Gastrocnemius medialis (tissue), 4 donors: ENCODE measurements at places on chromosomes 11 and 22. TPM values are rescaled to one million over a fixed set of nuclear protein-coding genes. Genes with fewer than 3 reads are reported as not detected.

C11orf16 gene
- total RNA-seq: not detected

MS4A4E gene
- total RNA-seq: not detected

- no peak overlapping the region for H3K27ac ChIP-seq
- H3K36me3 ChIP-seq: no peaks in the 10 kb centered on the region
- no peak for DNase-seq
- no peaks in the 10 kb centered on the region for H3K27me3 ChIP-seq
Observed at GRCh38 chr22:45526768-45527360, 24.2 kb downstream of the FBLN1 start.

DNA sequence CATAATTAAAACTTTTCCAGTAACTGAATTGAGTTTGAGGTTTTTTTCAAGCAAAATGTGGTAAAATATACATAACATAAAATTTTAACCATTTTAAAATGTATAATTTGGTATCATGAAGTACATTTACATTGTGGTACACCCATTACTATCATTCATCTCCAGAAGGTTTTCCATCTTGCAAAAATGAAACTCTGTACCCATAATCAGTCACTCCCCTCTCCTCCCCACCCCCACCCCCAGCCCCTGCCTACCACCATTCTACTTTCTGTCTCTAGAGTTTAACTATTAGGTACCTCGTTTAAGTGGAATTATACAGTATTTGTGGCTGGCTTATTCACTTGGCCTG lies 63.7 kb downstream of the MICAL2 start:
- peaks cover 6% of the 10 kb centered on the region for H3K4me1 ChIP-seq
- H3K27me3 ChIP-seq: no peaks in the 10 kb centered on the region
- no peak overlapping the region for H3K4me3 ChIP-seq
- DNase-seq: no peak

- H3K27ac ChIP-seq: no peak overlapping the region
- no peaks in the 10 kb centered on the region for H3K4me1 ChIP-seq
- no peaks in the 10 kb centered on the region for H3K36me3 ChIP-seq
- DNase-seq: no peak
Observed at GRCh38 chr11:43242401-43242800, 69.4 kb upstream of the API5 start.

DNA sequence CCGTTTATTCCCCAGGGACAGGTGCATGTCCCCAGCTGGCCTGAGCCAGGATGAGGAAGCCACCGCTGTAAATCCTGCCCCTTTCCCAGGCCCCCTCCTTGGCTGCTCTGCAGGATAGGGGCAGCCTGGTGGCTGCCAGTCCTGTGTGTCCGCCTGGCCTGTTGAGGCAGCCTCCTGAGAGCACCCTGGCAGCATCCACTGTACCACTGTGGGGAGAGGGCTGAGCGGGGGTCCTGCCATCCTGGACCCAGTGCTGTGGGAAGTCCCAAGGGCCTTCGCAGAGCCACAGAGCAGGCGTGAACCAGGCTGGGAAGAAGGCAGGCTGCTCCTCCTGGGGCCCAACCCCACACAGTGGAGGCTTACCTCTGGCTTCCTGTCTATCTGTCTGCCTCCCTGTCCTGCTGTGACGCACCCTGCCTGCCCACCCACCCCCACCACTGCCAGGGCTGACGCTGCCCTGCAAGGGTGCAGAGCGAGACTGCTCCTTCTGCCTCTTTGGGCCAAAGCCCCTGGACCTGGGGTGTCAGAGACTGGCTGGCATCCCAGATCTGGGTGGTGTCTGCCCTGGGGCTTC lies 8.4 kb downstream of the KCTD17 start:
- no peaks in the 10 kb centered on the region for H3K27me3 ChIP-seq
- no peak overlapping the region for H3K27ac ChIP-seq
- no peak overlapping the region for H3K4me3 ChIP-seq
- H3K4me1 ChIP-seq: no peaks in the 10 kb centered on the region
- H3K36me3 ChIP-seq: no peaks in the 10 kb centered on the region

GRCh38 chr22:19902245-19902715 lies 39.3 kb upstream of the COMT start:
- H3K4me1 ChIP-seq: no peaks in the 10 kb centered on the region
- DNase-seq: no peak
- H3K27me3 ChIP-seq: no peaks in the 10 kb centered on the region
- no peak overlapping the region for H3K27ac ChIP-seq
- no peak overlapping the region for H3K4me3 ChIP-seq

DNA sequence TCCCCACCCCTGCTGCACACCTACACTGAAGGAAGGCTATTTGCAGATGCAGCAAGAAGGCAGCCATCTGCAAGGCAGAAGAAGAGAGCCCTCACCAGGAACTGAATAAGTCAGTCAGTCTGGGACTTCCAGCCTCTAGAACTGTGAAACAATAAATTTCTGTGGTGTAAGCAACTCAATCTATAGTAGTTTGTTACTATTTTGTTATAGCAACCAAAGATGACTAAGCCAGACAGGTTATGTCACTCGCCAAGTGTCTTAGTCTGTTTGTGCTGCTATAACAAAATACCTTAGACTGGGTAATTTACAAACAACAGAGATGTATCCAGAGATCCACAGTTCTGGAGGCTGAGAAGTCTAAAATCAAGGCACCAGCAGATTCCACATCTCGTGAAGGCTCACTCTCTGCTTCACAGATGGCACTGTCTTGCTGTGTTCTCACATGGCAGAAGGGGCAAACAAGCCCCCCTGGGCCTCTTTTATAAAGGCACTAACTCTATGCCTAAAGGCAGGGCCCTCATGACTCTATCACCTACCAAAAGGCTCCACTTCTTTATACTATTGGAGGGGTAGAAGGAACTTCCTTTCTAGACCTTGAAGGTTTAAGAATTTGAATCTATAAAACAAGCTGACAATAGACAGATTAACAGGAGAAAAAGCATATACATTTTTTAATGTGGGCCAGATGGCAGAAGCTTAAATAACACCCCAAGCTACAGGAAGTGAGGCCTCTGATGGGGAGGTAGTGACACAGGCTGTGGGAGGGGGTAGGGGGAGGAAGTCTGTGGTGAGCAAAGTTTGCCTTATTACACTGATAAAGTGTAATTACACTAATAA lies 12.3 kb downstream of the APOL6 start:
- no peak overlapping the region for H3K4me3 ChIP-seq
- H3K27me3 ChIP-seq: no peaks in the 10 kb centered on the region
- no peak overlapping the region for H3K27ac ChIP-seq
- peaks cover 23% of the 10 kb centered on the region for H3K36me3 ChIP-seq
- no peak for DNase-seq

KRTAP5-10 gene
- not detected for total RNA-seq

GRCh38 chr11:44754876-44755555 lies 28.3 kb downstream of the TSPAN18 start:
- no peak for DNase-seq
- H3K4me3 ChIP-seq: no peak overlapping the region

DNA sequence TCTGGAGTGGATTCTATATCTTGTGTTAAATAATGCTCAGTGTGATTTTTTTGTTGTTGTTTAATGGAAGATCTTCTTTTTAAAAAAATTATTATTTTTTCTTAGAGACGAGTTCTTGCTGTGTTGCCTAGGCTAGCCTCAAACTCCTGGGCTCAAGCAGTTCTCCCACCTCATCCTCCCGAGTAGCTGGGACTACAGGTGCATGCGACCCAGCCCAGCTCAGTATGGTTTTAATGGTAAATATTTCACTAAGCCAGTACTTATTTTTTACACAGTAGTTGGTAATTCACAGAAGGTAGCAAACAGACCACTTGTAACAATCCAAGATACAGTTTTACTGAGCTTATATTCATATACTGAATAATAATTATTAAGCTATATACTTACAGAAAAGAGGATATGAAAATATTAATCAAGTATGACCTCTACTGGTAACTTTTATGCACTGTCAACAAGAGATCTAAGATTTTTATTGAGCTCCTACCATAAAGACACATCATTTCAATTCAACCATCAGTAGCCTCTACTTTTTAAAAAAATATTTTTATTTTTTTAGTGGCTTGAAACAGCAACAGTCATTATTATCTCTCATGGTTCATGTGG lies 6.1 kb upstream of the CD59 start:
- H3K4me3 ChIP-seq: no peak overlapping the region
- no peak for DNase-seq
- no peaks in the 10 kb centered on the region for H3K36me3 ChIP-seq
- H3K4me1 ChIP-seq: peaks cover 10% of the 10 kb centered on the region
- H3K27ac ChIP-seq: peak overlapping the region; percentile 57

FIBIN gene
- total RNA-seq: 23.6 TPM

OR56B1 gene
- not detected for total RNA-seq

- no peak overlapping the region for H3K27ac ChIP-seq
- H3K4me1 ChIP-seq: no peaks in the 10 kb centered on the region
- H3K27me3 ChIP-seq: no peaks in the 10 kb centered on the region
- DNase-seq: no peak
- H3K4me3 ChIP-seq: no peak overlapping the region
Observed at GRCh38 chr11:589798-590197, 13.5 kb downstream of the PHRF1 start.
